ENCODE measurements at places on chromosomes 12 and 14.
A peak's percentile ranks its signal among the peaks of the same experiment; 100 is the strongest.

DNA sequence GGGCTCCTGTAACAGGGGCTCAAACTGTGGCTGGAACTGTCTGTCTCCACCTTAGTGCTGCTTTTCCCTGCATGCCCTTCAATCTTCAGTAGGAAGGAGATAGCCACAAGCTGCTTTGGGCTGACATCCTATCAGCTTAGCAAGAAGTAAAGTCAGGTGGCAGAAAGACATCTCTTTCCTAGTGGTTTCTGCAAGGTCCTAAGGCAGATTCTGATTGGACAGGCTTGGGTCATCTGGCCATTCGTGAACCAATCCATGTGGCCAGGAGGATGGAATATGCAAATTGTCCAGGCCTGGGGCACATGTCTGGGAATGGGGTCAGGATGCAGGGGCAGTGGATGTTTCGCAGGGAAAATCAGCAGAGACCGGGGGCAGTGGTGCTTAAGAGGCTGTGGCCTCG, 5.2 kb downstream of the RITA1 start:
- H3K36me3 ChIP-seq = 0 out of 2 replicates have a peak, but pooled peaks cover 6% of the 10 kb centered on the region
- no peak overlapping the region for H3K4me3 ChIP-seq
- H3K27ac ChIP-seq = no peak overlapping the region
- H3K4me1 ChIP-seq = peaks cover 25% of the 10 kb centered on the region
- peak; percentile 28 for DNase-seq
- H3K27me3 ChIP-seq = no peaks in the 10 kb centered on the region

DNA sequence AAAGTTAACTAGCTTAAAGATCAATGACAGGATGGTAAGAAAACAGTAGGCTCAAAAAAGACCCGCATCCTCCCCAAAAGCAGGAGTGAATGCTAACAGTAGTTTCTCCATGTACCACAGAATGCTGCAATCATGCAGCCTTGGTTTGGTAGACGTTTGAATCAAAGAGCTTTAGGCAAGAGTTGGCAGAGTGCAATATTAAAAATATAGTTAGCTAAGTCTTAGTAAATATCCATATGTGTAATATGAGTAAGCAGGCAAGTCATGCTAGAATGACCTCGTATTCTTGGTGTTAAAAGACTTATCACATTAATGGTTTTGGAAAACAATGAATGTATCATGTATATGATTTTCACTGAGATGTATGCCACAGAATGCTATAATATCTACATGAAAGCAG, 18.8 kb upstream of the KLRF1 start:
- H3K36me3 ChIP-seq = no peaks in the 10 kb centered on the region
- no peaks in the 10 kb centered on the region for H3K4me1 ChIP-seq
- no peak for DNase-seq
- H3K27ac ChIP-seq = no peak overlapping the region
- H3K4me3 ChIP-seq = no peak overlapping the region

DNA sequence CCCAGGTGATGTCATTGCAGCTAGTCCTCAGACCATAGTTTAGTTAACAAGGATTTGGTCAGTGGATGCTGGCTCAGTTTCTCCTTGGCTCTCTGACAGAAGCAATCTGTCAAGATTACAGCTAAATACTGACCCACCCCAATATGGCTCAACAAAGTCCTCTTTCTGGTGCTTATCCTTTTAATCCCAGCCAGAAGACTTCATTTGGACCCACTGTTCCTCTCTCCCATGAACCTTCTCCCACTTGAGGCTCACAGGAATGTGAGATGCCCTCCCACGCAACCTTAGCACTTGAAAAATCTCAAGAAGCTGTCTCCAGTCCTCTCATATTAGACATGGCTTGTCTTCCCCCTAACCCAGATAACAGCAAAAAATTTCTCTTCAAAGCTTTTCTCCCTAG, 47.7 kb downstream of the C12orf50 start:
- H3K4me1 ChIP-seq = peaks cover 9% of the 10 kb centered on the region
- peak; percentile 15 for DNase-seq
- no peak overlapping the region for H3K27ac ChIP-seq

- no peak for DNase-seq
- H3K4me3 ChIP-seq = no peak overlapping the region
- H3K27me3 ChIP-seq = no peaks in the 10 kb centered on the region
- no peaks in the 10 kb centered on the region for H3K4me1 ChIP-seq
Observed at GRCh38 chr12:32989705-32990104, 93.1 kb upstream of the PKP2 start.

- H3K36me3 ChIP-seq = no peaks in the 10 kb centered on the region
- DNase-seq = no peak
- no peak overlapping the region for H3K4me3 ChIP-seq
- H3K27ac ChIP-seq = no peak overlapping the region
- H3K4me1 ChIP-seq = no peaks in the 10 kb centered on the region
- no peaks in the 10 kb centered on the region for H3K27me3 ChIP-seq
Observed at GRCh38 chr14:95382747-95383146, 63.0 kb upstream of the CLMN start.

- H3K27me3 ChIP-seq = no peaks in the 10 kb centered on the region
- H3K4me1 ChIP-seq = no peaks in the 10 kb centered on the region
- no peak for DNase-seq
- no peak overlapping the region for H3K27ac ChIP-seq
- no peaks in the 10 kb centered on the region for H3K36me3 ChIP-seq
Observed at GRCh38 chr14:66398437-66398836, 87.7 kb upstream of the CCDC196 start.
